SJSA1 (cell line): ENCODE measurements at places on chromosomes 1 and 21.

GRCh38 chr21:40564318-40564717, 282.6 kb downstream of the DSCAM start:
- no peak for DNase-seq

- no peak for DNase-seq
These were observed 71.3 kb upstream of the FBXO28 start for GRCh38 chr1:224042557-224043118.

GRCh38 chr1:9080705-9081291, 11.4 kb upstream of the SLC2A5 start:
- no peak for DNase-seq

GRCh38 chr1:52727114-52727586, 897 bp downstream of the ZYG11B start:
- DNase-seq = no peak

DNA sequence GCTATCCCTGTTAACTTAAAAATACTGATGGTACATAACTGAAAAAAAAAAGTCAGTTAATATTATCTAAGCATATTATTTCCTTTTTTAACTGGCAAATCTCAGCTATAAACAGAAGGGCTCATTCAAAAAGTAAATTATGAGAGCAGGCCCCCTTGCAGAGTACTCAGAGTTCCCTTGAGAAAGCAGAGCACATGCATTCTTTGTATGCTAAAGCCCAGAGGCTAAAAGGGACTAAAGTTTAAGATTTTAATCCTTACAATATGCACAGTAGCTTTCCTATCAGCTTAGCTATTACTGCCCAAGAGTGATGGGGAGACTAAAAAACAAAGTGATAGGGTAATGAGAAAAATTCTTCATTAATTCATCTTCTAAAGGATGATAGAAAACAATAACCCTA, 18.5 kb downstream of the SLC16A1 start:
- DNase-seq = no peak

GRCh38 chr21:26563856-26564503, 9.1 kb downstream of the CYYR1 start:
- DNase-seq = no peak

- DNase-seq = no peak
These were observed 1.9 kb downstream of the TAL1 start for GRCh38 chr1:47229886-47230691.

- DNase-seq = no peak
These were observed 21.5 kb upstream of the SLC44A5 start for GRCh38 chr1:75632350-75632949.

DNA sequence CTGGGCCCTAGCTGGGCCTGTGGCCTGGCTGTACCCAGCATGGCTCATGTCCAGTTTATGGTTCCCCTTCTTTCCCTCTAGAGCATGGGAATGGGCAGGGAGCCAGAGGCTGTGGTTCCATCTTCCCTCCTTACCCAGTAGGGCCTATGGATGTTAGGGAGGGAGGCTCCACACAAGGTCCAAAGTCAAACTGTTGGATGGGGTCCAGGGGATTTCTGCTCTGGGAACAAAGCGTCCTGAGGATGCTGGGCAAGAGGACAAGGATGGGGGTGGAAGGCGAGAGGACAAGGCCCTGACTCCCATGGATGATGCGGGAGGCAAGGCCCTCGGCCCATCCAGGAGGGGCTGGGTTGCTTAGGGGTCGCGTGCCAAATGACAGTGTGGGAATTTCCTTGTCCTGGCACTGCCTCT, 17.3 kb downstream of the CSF1 start:
- no peak for DNase-seq

DNA sequence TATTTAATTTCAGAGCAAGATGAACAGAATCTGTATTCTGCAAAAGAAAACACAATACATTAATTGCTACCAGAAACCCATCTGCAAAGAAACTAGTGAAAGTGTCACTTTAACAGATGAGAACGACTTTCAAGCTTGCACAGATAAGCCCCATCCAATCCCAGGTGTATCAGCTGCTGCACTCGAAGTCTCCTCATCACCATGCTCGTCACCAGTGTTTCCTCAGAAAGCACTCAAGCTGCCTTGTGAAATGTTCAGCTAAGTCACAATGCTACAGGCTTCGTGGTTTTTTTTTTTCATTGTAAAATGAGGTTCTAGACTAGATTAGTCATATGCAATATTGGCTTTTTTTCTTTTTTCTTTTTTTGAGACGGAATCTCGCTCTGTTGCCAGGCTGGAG, 3.3 kb upstream of the TOMM20 start:
- no peak for DNase-seq

DNA sequence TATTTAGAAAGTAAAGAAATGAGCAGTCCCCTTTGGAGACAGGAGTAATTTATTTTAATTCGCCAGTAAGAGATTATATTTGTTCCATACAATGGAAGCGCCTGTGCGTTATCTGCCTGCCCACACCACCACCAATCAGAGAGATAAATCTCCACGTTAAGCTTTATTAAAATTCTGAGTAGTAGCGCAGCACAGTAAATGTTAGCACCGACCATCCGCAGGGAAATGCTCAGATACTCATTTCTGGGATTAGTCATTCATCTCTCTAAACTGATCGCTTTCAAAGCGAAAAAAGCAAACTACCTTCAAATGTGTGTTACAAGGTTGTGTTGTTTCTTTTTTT, 1.2 kb downstream of the ETS2 start:
- DNase-seq = no peak

DNA sequence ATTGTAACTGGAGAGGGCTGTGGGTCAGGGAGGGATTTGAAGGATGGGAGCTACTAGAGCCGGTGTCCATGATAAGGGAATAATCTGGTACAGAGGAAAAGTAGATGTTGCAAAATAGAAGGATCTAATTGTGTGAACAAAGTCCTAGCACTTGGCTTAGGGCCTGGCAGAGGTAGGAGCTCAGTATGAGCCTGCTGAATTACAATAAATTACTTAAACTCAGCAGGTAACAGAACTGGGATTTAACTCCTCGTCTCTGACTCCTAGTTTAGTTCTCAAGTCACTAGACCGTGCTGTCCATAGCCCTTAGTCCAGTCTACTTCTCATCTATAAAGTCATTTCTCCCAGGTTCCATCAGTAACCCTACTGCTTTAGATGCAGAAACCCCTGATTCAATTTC, 120.2 kb downstream of the LRRC53 start:
- no peak for DNase-seq

GRCh38 chr1:116287341-116288200, 85.5 kb upstream of the ATP1A1 start:
- no peak for DNase-seq

- DNase-seq = peak; percentile 34
These were observed 11.8 kb upstream of the MMEL1 start for GRCh38 chr1:2644591-2645101.

DNA sequence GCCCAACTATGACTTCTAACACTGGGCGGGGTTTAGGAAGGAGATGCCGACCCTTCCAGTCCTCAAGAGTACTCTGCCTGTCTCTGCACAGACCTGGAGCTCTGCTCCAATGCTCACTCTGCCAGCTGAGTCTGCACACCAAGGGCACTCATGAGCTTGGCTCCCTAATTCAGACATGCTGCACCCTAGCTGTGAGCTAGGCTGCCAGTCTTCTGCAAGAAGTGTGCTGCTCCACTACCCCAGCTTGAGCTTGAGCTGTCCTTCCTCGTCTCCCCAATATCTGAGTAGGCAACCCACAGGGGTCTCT, 13.2 kb downstream of the TP53BP2 start:
- no peak for DNase-seq

- peak; percentile 19 for DNase-seq
These were observed 4.1 kb downstream of the EIF2D start for GRCh38 chr1:206608108-206608698.

DNA sequence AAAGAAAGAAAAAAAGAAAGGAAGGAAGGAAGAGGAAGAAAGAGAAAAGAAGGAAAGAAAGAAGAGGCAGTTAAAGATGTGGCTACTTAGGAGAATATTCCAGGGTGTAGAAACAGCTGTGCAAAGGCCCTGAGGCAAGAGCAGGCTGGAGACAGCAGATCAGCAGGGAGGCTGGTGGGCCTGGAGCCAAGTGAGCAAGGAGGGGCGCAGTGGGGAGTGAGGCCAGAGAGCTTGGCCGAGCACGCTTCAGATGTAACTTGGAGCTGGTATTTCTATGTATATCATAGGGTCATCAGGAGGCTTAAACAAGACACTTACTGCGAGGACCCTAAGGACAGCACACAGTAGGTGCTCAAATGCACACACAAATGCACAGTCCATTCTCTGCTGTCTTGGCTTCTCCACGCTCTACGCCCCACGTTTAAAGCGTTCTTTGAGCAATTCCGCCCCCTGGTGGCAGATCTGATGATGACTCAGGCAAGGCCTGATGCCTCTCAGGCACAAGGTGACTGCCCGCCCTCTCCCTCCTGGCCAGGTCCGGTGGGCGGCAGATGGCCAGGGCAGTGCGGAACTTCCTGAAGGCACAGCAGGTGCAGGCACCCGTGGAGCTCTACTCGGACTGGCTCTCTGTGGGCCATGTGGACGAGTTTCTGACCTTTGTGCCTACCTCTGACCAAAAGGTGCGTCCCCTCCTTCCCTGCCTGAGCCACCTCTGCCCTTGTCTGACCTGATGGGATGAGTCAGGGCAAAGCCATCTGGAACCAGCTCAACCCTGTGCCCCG, 11.9 kb upstream of the PADI3 start:
- peak; percentile 87 for DNase-seq

DNA sequence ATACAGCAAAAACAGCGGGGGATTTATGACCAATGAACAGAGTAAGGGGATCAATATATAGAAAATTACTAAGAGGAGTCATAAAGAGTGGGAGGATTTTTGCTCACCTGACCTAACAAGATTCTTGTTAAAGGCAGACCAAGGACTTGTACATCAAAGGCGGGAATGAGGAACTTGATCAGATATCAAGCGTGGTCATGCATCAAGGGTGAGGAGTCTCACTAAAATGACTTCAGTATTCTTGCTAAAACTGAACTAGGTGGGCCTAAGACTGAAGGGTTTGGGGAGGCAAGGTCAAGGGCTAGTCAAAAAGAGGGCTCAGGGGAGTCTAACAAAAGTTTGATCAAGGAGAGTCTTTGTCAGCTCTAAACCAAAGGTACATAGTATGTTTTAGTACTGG, 2.1 kb downstream of the MOV10 start:
- DNase-seq = no peak

- DNase-seq = no peak
These were observed 33.7 kb upstream of the CCSAP start for GRCh38 chr1:229376521-229376920.

- DNase-seq = no peak
These were observed at the start of gene FCMR for GRCh38 chr1:206921772-206922265. FCMR (minus strand) TSS chr1:206921941; CDS start chr1:206921854, 87 bp downstream.

GRCh38 chr1:109777980-109778625, 14.4 kb upstream of the EPS8L3 start:
- DNase-seq = no peak

DNA sequence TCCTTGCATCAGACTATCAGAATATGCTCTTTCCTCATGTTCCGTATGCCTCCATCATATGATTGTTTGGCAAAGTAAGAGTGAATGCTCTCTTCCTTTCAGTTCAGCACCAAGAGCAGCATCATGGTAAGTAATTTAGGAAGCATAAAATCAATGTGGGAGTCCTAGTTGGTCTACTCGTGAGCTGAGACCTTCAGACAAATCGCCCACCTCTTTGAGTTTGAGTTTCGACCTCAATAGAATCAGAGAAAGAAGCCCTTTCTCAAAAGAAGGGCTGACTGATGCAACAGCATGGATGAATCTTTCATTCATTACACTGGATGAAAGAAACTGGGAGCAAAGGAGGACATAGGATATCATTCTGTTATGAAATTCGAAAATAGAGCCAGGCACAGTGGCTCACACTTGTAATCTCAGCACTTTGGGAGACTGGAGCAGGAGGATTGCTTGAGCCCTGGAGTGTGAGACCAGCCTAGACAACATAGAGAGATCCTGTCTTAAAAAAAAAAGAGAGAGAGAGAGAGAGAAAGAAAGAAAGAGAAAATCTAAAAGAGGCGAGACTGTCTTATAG, 112.5 kb downstream of the ZC3H11B start:
- DNase-seq = no peak

DNA sequence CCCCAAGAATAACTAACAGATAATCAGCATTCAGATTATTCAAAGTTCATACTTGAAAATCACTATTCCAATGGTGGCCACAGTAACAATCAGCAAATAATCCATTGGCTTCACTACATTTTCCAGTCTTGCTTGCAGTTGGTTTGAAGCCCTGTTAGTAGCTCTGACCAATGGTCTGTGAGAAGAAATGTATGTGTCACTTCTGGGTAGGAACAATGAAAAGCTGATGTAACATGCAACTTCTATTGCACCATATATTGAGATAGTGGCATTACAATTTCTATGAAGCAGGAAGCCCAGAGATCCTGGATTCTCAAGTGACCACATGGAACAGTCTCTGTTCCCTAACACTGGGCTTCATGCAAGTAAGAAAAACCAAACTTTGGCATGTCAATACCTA, 250.9 kb upstream of the DAB1 start:
- no peak for DNase-seq

- no peak for DNase-seq
These were observed 39.4 kb upstream of the MACF1 start for GRCh38 chr1:39165049-39165448.

- DNase-seq = no peak
These were observed 1151.7 kb upstream of the ADGRL4 start for GRCh38 chr1:80158266-80158665.

- no peak for DNase-seq
These were observed 61.7 kb downstream of the ITSN1 start for GRCh38 chr21:33703750-33704606.

GRCh38 chr1:233879841-233880240, 24.6 kb upstream of the SLC35F3 start:
- no peak for DNase-seq
